Muscle of arm (tissue), 14 donors: ENCODE measurements at places on chromosomes 12 and 14.

GRCh38 chr12:20109676-20110075, 258.7 kb upstream of the PDE3A start:
- no peak for DNase-seq

DNA sequence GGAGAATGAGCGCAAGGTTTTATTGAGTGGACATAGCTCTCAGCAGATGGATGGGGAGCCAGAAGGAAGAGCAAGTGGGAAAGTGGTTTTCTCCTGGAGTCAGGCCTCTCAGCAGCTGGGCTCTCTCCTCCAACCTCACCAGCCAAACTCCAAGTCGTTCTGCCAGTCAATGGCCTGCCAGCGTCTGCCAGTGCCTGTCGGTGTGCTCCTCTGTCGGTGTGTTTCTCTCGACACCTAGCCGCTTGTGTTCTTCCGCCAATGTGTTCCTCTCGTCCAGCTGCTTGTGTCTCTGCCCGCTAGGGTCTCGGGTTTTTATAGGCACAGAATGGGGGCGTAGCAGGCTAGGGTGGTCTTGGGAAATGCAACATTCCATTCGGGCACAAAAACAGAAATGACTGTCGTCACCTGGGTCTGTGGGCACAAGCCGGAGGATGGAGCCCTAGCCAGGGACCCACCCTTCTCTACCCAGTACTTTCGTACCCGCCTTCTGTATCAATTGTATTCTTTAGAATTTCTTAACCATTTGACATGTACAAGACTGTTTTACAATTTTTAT, 1365.4 kb downstream of the FSCB start:
- DNase-seq = no peak

GRCh38 chr12:44874981-44875416, 1.1 kb downstream of the NELL2 start:
- peak; percentile 1 for DNase-seq

DNA sequence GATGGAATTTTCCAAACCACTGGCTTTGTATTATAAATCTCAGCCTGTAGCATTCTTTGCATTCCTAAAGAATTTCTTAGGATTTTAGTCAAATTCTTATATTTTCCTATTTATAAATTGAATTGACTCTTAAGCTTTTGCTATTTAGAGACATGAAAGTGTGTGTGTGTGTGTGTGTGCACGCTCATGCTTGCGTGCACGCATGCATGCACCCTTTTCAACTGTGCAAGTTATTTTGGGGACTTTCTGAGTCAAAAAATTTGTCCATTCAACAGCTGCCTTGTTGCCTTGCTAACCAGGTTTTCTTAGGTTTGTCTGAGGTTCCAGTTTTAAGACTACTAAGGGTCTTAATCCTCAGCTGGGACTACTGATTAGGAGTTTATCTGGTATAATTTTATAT, 42.6 kb downstream of the GPATCH2L start:
- DNase-seq = no peak

- no peak for DNase-seq
Observed at GRCh38 chr14:45249856-45250575, 3.0 kb downstream of the MIS18BP1 start.

DNA sequence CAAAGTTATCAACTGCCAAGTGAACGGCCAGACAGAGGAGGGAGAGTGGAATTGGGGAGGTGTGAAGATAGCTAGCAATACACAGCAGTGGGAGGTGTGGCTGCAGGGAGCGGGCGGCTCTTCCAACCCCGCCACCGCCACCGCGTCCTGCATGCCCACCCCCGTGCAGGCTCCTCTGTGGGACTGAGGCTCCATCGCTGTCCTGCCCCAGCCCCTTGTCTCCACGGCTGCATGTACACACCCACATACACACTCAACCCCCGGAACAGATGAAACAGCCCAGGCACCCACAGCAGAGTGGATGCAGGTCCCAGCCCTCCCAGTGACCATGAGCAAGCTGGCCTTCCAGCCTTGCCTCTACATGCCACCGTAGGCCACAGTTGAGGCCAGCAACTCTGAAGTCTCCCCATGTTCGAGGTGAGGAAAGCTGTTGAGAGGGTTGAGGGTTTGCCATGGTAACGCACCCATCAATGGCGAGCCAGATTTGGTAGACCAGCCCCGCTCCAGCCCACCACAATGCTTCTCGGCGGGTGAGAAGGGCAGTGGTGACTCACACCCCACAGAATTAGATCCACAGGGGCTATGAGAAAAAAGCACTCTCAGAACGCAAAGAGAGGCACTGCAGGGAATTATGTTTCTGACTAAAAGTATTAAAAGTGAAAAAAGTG, 39.3 kb downstream of the PITPNM2 start:
- DNase-seq = no peak

DNA sequence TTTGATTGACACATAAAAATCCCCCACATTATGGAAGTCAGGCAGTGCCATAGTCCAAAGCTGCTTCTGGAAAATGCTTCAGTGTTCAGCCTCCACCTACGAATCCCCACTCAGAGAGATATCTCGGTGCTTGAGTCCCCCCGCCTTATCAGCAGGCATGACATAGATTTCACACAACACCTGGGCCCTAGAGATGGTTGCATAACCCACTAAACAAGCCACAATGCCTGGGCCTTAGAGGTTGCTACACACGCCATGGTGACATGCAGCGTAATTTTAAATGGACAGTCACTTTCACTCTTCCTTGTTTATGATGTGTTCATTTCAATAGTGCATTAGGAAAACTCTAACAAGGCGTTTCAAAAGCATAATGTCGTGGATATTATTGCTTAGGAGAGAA, 38.0 kb downstream of the CCDC60 start:
- DNase-seq = no peak

DNA sequence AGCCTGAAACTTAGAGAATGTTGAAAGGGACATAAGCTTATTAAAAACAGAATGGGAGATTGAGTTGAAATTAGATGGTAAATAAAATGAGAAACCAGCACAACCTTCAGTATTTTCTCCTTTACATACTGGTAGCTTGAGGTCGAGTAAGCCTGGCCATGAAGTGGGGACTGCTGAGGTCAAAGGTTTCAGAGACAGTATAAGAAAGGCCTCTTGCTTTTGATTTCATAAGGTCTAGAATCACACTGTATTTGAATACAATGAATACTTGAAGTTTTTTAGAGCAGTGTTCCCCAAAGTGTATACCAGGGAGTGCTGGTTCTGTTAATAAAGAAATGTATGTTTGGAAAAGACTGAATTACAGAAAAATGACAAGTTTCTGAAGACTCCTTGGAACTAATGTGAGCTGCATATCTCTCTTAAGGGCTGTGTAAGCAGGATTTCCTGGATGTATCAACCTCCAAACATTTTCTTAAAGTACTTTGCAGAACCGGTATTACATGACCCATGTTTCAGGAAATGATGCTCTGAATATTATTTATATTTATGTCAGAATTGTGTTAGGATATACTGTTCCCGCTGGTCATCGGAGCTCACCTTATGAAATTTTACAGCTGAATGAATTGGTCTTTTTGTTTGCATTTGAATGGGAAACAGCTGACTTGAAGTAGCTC, 85.0 kb downstream of the AKAP6 start:
- no peak for DNase-seq

DNA sequence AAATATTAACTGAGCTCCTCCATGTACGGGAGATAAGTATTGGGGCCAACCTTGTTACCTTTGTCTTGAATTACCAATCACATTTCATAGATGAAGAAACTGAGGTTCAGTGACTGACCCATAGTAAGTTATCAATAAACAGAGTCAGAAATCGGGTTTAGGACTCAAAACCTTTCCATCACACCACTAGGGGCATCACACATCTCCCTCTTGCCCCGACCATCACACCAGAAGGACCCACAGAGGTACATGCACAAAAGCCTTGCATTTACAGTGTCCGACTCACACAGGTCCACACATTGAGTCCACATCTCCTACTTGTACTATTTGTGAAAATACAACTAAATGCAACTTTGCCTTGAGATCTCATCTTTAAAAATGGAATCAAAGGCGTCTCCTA, 29.4 kb downstream of the KCNA5 start:
- no peak for DNase-seq

- DNase-seq = no peak
Observed at GRCh38 chr12:14326699-14327098, 38.8 kb upstream of the ATF7IP start.

GRCh38 chr12:63103494-63104131, 47.4 kb downstream of the AVPR1A start:
- peak; percentile 16 for DNase-seq

- peak; percentile 42 for DNase-seq
Observed at GRCh38 chr12:52147367-52147963, 44.3 kb downstream of the KRT80 start.

DNA sequence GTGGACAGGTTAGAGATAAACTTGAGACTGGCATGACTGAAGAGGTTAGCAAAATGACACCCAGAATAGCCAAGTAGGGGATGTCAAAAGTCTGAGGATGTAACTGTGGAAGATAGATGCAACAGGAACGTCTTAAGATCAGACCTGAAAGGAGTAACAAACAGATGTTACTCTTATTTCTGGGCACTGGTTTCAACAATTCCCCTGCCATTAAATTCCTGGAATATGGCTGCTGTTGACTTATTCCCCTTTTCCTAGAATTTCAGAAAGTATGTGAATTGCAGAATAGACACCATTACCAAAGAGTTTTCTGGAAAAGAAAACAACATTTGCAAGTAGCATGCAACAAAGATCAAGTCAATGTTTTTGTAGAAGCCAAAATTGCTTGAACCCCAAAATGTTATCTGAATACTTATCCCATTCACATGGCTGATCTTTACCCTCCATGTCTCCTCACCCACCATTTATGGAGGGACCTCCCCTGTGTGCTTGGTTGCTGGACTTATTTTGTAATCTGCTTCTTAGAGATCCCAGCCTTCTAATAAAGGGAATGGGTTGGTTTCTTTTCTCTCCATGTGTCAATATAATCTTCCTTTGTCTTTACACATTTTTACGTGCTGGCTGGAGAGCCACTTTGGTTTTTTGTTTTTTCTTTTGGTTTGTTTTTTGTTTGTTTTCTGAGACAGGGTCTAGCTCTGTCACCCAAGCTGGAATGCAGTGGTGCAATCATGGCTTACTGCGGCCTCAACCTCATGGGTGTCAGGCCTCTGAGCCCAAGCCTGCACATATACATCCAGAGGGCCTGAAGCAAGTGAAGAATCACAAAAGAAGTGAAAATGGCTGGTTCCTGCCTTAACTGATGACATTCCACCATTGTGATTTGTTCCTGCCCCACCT, 57.0 kb downstream of the BBS10 start:
- DNase-seq = peak; percentile 70

- no peak for DNase-seq
Observed at GRCh38 chr14:68809524-68809923, 16.7 kb upstream of the ZFP36L1 start.

- DNase-seq = peak; percentile 73
Observed at GRCh38 chr14:55107766-55108554, 21.1 kb upstream of the LGALS3 start.

GRCh38 chr12:54082397-54082892, 28.8 kb downstream of the HOXC4 start:
- DNase-seq = no peak

GRCh38 chr12:15830538-15830937, 41.4 kb upstream of the EPS8 start:
- no peak for DNase-seq

GRCh38 chr12:123995023-123995748, 22.2 kb downstream of the ZNF664 start:
- no peak for DNase-seq

DNA sequence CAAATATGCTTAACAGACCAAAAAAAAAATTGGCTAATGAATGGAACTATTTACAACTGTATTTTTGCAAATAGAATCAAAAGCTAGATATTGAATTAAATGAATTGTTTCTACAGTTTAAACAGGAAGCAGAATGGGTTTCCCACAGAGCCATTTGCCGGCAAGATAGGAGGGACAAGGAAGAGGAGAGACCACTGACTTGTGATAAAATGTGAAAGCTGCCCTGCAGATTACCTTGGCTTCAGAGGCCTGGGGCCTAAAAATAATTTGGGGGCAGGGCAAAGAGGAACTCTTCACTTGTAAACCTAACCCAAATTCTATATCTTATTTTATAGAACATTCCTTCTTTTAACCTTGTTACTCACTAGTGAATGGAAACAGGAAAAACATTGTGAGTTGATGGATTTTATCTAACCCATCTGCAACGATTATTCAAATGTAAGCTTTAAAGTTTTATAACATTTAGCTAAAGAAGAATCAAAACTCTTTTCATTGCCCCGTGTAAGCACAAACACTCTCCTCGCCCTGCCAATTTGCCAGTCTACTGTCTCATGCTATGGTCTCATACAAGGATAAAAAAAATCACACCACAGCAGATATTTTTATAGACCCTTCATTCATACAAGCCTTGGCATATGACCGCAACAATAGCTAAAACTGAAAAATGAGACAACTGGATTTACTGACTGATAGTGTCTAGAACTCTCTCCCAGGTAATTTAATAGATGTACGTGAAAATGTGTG, 49.5 kb upstream of the MDM1 start:
- no peak for DNase-seq

DNA sequence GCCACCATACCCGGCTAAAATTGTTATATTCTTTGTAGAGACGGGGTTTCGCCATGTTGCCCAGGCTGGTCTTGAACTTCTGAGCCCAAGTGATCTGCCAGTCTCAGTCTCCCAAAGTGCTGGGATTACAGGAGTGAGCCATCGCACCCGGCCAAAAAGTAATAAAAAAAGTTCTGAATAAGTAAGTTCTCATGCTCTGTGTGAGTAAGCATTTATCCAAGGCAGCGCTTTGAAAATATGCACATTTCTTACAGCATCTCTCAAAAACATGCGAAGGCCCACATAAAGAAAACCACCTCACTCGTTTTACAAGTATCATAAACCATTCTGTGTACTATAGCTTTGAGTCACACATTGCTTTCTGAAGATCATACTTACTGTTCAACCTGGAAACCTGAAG, 8.6 kb downstream of the GIT2 start:
- DNase-seq = no peak

GRCh38 chr14:81062816-81063215, 107.4 kb downstream of the TSHR start:
- no peak for DNase-seq

GRCh38 chr12:71186571-71187288, 28.9 kb upstream of the TSPAN8 start:
- no peak for DNase-seq

DNA sequence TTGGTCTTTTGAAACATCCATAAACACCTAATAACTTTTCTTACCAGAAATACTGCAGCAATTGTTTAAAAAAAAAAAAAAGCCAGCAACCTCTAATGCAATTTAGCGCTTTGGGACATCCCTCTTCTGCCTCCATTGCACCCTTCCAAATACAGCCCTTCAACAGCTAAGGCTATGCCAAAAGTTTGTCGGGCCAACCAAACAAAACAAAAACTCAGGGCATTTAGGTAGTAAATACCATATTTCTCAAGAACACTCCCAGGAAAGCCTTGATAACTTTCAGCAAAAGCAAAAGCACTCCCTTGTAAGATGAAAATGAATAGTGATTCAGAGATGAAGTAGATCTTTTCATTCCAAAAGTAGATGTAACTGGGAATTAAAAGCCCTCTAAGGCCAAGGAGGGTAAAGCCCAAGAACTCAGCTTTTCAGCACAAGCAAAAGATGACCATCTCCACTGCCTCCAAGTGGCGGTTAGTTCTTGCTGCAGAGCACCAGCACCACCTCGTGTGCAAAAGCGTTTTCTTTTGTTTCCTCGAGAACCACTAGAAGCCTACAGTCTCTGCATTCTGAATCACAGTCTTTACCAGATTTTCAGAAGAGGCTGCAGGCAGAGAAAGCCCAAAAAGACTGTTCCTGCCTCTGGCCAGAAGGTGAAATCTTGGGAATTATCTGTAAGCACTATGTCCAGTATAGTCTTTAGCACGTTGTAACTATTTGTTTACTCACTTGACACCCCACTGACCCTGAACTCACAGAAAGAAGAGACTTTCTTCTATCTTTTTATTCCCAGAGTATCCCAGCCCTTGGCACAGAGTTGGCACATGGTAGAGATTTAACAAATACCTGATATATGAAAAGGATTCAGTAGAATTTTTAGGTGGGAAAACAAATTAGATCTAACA, 53.1 kb downstream of the SIX6 start:
- DNase-seq = peak; percentile 76
